H9 (cell line): ENCODE measurements at places on chromosomes 3 and 15.

DNA sequence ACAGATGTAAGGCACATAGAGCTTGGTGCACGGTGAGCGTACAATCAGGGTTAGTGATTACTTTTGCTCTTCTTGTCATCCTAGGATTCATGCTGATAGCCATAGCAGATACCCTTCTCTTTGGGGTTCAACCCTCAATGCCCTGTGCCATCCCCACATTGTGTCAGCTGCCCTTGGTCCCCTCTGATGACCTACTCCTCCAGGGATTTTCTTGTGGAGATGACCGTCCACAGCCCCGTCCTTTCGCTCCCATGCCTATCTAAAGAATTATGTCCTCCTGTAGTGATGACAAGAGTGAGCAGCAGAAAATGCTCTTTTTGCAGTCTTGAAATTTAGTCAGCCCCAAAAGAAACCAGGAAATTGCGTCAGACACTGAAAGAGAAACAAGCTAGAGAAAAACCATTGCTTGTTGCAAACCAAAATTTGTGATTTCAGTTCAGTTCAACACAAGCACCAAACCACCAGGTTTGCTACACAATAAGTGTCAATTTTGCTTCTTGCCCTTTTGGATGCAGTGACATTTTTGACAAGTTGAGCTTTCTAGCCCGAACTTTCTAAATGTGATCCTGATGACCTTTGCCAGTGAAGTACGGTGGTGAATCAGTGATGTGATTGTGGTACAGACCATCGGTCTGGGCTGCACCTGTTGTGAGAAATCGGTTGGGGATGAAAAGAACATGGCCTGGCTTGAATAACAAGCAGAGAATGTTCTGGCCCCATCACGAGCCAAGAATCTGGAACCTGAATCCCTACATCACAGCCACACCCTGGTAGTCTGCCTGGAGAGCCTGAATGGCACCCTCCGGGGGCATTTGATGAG is 41.3 kb downstream of the CMTM7 start:
- no peak for DNase-seq

- DNase-seq = no peak
Observed at GRCh38 chr3:71369701-71370391, 213.7 kb downstream of the FOXP1 start.

- DNase-seq = no peak
Observed at GRCh38 chr15:67240235-67241131, 14.0 kb downstream of the AAGAB start.

GRCh38 chr3:25679642-25680302 is 15.1 kb upstream of the TOP2B start:
- DNase-seq = no peak

- no peak for DNase-seq
Observed at GRCh38 chr3:187971629-187972028, 182.3 kb upstream of the LPP start.

- no peak for DNase-seq
Observed at GRCh38 chr3:33831053-33831452, 32.6 kb downstream of the PDCD6IP start.

DNA sequence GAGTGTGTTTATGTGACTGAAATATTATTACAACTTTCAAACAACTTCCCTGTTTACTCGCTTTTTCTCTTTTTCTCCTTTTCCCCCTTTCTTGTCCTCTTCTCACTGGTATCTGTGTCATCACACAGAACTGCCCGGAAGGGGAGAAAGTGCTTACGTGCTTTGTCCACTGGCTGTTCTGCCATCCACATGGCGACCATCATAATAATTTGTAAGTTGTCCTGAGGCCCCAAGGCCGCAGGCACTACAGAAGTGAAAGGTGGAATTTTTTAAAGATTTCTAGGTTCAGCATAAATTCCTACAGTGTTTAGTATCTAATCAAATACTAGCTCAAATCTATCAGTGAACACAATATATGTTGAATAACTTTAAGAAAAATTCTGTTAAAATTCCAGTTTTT is 26.7 kb upstream of the ABHD10 start:
- no peak for DNase-seq

DNA sequence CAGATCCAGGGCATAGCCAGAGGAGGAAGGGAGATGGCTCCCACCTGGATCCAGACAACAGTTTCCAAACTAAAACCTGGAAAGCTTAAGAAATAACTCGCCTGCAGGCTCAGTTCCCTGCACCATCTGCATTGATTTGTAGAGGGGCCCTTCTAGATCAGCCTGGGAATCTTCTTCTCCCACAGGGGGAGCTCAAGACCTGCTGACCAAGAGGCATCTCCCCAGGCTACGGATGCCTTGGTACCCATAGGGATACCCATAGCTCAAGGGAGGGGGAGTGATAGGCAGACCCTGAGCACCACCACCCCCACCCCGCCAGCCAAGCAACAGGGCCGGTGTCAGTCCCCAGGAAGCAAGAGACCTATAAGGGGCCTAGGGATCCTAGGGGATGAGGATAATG is 28.0 kb upstream of the DCLK3 start:
- peak; percentile 75 for DNase-seq

- DNase-seq = no peak
Observed at GRCh38 chr3:47848599-47849117, 45.7 kb downstream of the DHX30 start.

DNA sequence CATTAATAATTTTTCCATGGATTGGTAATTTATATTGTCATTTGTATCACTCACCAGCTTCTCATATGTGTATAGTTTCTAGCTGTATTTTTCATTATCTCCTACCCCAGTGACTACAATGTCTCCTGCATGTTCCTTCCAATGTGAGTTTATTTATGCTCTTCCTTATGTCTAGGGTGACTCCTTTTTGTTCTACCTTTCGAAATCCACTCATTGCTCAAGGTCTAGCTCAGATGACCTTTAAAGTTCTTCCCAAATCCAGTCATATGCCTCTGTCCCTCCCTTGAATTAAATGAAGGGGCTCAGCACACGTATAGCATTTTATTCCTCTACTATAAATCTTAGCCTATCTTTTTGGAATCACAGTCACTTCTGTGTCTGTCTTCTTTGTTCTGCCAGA is 53.0 kb downstream of the TMEM45A start:
- DNase-seq = no peak

- DNase-seq = no peak
Observed at GRCh38 chr3:191470545-191470944, 9.6 kb downstream of the PYDC2 start.

- no peak for DNase-seq
Observed at GRCh38 chr3:3137526-3137925, 10.8 kb downstream of the TRNT1 start.

DNA sequence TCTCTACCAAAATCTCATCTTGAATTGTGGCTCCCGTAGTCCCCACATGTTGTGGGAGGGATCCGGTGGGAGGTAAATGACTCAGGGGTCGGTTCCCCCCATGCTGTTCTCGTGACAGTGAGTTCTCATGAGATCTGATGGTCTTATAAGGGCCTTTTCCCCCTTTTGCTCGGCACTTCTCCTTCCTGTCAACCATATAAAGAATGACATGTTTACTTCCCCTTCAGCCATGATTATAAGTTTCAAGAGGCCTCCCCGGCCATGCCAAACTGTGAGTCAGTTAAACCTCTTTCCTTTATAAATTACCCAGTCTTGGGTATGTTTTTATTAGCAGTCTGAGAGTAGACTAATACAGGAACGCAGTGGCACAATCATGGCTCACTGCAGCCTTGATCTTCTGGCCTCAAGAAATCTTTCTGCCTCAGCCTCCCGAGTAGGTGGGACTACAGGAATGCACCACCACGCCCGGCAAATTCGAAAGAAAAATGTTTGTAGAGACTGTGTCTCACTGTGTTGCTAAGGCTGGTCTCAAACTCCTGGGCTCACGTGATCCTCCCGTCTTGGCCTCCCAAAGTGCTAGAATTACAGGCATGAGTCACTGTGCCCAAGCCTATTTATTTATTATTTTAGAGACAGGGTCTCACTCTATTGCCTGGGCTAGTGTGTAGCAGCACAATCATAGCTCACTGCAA is 101.0 kb downstream of the ATP10A start:
- DNase-seq = no peak

GRCh38 chr3:47989981-47990440 is 26.2 kb downstream of the MAP4 start:
- DNase-seq = peak; percentile 76

DNA sequence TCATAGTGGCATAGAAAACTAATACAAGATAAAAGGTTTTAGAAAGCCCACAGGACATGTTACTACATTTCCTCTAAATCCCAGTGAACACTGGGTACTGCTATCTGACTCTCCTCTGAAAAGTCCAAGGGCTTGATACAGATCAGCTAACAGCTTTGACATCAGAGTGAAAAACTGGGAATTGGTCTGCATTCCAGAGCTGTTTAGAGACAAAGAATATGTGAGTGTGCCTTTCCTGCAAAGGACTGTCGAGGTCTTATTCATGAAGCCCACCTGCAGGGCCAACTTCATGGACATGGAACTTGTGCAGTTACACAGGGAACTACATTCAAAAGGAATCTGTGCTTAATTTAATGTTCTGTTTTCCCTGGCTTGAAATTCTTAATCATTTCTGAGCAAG is 5.2 kb upstream of the TMCO5A start:
- no peak for DNase-seq

DNA sequence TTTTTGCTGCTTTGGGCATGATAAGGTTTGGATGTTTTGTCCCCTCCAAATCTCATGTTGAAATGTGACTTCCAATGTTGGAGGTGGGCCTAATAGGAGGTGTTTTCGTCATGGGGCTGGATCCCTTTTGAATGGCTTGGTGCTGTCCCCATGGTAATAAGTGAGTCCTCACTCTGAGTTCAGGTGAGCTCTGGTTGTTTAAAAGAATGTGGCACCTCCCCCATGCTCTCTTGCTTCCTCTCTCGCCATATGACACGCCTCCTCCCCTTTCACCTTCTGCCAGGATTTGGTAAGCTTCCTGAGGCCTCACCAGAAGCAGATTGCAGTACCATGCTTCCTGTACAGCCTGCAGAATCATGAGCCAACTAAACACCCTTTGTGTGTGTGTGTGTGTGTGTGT is 255.5 kb downstream of the EPHB1 start:
- DNase-seq = peak; percentile 48
